HTR-8/SVneo (cell line): ENCODE measurements at places on chromosomes 3 and 15.

DNA sequence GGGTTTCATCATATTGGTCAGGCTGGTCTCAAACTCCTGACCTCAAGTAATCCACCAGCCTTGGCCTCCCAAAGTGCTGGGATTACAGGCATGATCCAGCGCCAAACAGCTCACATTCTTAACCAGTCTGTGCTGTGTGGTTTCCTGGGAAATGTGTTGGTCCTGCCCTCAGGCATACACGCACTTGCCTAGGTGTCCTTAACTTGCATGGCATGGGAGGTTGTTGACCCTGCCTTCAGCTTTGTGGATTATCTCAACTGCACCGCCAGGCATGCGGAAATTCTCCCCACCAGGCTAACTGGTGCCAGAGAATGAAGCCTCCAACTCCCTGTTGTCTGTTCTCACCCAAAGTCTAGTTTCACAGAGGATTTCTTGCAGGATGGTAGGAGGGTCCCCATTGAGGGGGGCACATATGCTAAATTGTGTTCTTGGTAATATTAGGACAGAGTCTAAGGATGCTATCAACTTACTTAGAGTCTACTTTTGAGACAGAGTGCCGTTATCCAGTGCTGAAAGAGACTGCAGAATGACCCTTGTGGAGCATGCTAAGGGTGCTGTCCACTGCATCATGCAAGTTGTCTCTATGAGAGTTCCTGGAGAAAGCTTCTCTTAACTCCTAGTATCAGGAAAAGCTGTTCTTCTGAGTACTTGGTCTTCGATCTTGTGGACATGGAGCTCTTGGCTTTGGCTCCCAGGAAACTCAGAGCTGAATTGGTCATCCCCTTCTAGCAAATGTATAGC lies 61.6 kb upstream of the EIF1B start:
- no peak for DNase-seq

DNA sequence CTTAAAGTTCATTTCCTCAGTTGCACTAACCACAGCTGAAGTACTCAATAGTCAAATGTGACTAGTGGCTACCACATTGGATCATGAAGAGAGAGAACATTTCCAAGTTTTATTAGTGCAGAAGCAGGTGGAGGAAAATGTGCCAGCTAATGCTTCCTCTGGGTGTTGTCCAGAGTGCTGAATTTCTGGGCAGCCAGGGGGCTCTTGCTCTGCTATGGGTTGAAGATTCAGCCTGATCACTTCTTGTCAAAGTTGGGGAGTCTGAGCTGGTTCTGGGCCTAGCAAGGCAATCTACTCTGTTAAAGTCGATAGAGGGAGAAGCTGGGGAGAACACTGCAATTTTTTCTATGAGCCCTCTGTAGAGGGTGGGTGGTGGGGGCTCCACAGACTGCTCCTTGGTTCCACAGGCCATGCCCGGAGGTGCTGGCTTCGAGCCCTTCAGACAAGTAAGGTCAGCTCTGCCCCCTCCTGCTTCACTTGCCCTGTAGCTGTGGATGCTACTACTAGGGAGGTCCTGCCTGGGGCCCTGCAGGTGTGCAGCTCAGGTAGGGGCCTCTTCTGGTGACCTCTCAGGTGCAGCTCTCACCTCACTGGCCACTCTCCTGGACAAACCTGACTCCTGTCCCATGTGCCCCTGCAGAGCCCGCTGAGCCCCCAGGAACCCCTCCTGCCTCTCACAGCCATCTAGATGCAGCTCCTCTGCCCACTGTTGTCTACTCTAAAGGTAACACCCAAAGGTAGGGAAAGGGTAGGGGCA lies 8.2 kb downstream of the ALG3 start:
- DNase-seq: no peak

DNA sequence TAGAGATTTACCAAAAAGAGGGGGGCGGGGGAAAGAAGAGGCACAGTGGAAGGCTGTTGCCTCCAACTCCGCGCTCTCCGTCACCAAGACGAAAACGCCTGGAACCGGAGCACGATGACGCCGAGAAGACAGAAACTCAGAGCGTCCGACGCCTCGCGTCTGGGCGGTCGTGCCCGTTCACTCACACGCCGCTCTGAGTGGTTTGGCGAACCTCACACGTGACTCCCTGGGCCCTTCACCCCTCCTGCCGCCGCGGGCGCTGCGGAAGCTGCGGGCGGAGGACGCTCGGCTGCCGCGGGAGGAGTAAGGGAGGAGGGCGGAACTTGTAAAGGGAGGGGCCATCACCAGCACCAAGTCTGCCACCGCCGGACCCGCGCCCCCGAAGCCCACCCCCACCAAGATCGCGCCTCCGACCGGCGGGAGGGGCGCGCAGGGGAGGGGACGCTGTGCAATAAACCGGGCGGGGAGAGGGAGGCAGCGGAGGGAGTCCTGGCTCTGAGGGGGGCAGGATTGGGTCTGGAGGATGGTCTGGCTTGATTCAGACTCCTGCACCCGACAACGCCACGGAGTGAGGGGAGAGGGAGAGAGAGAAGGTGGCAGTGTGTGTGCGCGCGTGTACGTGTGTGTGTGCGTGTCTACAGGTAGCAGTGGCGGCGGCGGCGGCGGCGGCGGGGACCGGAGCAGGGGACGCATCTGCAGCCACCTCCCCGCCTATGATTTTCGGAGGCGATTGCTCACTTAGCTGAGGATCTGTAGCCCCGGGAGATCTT lies 1.9 kb upstream of the NLGN1 start:
- peak; percentile 65 for DNase-seq

DNA sequence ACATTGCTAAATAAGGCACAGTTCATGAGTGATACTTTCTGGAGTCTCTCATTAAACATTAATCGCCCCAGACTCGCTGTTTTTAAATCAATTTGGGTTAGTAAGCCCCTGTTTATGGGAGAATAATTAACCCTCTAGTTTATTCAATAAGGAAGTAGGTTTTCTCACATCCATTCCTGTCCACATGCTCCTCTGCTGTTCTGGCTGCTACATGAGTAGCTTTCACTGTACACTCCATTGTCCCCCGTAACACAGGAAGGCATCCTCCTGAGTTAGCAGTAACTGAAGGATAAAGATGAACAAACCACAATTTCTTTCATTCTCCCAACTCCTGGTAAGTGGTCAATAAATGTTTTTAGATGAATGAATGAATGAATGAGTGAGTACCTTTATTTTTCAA lies 378.5 kb downstream of the DIPK2A start:
- DNase-seq: no peak

- no peak for DNase-seq
These were observed 70.8 kb downstream of the DNAJC13 start for GRCh38 chr3:132488151-132488550.

GRCh38 chr3:44237665-44238064 lies 4.0 kb upstream of the TOPAZ1 start:
- no peak for DNase-seq

- peak; percentile 30 for DNase-seq
These were observed 16.7 kb downstream of the KAT2B start for GRCh38 chr3:20056725-20057611.

- no peak for DNase-seq
These were observed 14.4 kb upstream of the TMC3 start for GRCh38 chr15:81388436-81388770.

DNA sequence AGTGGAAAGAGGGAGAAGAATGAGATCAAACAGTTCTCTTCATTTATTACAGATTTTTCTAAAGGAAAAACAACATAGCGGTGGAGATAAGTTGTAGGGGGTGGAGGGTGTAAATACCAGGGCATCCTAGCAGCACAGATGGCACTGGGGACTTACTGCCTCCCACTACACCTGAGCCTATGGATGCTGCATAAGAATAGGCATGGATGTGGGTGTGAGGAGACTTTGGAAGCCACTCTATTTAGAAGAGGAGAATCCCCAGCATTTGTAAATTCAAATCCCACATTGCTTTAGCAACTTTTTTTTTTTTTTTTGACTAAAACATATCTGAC lies 27.4 kb upstream of the IL1RAP start:
- no peak for DNase-seq

DNA sequence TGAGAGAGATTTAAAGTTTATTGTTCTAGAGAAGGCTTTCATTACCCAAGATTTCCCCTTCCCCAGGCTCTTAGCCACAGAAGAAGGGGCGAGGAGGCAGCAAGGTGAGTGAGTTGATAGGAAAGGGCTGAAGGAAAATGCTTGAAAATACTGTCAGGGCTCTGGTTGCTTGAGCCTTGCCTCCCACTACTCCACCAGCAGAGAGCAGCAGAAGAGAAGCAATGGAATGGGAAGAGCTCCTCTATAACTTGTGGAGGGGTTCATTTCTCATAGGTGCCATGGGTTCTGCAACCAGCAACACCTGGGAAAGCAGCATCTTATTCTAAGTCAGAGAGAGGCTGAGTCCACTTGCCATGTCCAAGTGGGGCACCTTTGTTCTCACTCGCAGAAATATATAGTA lies 184.0 kb upstream of the CNTN6 start:
- no peak for DNase-seq

GRCh38 chr15:76234337-76234889 lies 76.9 kb downstream of the ETFA start:
- DNase-seq: no peak

DNA sequence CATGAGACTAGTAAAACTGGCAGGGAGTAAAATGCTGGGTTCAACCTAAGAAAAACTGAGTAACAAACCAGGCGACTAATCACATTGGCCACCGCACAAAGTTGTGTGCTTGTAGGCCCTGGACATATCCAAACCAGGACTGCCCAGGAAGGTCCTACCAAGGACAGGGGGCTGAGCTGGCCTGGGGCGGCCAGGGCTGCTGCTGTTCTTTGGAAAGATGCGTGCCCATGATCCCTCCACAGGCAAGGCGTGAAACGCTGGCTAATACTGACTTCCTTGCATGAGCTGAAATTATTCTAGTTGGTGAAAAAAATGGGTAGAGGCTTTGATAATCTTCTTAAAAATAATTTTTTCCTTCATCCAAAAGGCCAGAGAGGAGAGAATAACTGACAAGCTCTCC lies 56.9 kb upstream of the ADCY5 start:
- no peak for DNase-seq

- no peak for DNase-seq
These were observed 32.2 kb downstream of the ARPP21 start for GRCh38 chr3:35671483-35671882.

DNA sequence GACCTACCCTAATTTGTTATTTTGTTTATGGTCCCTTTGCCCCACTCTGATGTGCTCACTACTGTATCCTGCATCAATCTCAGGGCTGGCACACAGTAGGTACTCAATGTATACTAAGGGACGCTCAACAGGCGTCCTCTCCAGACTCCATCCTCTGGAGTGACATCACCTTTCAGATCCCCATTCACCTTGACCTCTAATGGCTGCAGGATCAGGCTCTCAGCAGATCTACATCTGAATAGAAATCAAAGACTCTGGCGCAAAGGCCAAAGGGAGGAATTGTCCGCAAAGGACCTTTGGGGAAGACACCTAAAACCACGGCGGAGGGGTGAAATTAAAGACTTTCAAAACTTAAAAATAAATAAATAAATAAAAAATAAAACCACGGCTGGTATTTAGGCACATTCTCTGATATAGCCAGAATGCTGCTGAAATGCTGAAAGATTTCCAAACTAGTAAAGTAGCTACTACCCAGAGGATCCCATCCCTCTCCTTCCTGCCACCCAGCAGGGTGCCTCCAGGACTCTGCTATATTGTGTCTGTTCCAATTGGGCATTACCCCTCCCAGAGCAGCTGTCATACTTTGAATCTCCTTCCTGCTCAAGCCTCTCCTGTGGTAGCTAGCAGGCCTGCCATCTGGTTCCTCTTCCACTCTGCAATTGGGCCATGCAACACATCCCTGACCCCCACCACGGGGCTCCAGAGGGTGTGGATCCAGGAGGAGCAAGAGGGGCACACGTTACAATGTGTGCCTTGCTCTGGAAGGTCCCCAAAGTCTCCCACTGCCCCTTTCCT lies 6.1 kb downstream of the SHF start:
- DNase-seq: no peak

GRCh38 chr15:62474771-62475124 lies 309.7 kb upstream of the C2CD4B start:
- DNase-seq: no peak

DNA sequence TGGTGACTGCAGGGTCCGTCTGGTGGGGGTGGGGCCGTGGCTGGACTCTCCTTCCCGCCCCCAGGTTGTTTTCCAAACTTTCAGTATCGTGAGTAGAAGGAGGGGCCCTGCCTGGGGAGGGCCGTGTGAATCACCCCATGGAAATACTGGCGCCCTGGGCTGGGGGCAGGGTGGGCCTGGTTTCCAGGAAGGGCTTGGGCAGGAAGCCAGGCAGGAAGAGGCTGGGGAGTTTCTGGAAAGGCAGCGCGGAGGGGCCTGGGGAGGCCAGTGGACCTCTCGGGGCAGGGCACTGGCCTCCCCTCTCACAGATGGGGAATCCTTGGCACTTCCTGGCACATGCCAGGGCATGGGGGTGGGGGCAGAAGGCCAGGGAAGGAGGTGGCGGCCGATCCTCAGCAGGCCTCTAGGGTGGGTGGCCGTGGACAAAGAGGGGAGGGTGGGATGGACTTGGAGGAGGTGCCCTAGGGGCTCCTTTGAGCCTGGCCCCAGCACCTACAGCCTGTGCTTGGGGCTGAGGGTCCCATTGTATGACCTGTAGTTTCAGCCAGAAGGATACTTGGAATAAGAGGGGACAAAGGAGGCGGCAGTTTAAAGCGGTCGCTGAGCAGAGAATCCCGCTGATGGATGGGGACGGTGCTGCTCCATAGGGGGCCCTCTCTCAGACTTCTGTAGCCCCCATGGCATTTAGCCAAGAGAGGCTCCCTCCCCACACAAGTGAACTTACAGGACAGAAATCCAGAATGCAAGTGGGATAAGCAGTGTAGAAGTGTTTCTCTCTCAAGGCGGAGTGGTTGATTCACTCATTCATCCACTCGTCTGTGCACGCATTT lies 56.5 kb upstream of the GATA2 start:
- peak; percentile 87 for DNase-seq

GRCh38 chr15:78422571-78423340 lies 15.3 kb upstream of the IREB2 start:
- DNase-seq: peak; percentile 55

DNA sequence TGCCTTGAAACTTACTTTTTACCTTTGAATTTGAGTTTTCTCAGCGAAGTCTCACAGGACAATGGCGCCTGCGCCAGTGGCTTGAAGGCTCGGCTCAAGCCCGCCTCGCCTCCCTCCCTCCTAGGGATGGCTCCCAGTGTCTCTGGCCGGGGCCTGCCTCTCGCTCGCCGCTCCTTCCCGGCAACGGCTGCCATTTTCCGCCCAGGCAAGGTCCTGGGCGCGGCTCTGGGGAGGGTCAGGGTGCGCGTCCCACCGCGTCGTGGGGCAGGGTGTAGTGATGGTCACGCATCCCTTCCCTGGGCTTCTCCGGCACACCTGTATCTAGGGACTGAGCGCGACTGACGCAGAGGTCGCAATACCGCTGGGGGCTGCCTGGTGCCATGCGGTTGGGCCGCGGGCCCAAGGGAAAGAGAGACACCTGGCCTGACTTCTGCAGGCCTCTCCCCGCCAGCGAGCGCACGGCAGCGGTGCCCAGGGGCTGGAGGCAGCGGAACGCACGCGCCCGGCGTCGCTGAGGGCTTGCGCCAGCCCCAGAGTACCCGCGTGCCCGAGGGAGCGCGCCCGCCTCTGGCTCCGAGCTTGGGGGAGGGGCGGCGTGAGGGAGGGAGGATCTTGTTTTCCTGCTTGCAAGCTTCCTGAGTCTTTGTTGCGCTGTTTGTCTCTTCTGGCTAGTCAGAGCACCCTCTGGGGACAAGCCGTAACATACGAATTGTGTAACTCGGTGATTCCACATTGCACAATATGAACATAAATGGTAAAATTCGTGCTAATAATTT lies 20.7 kb upstream of the FEM1B start:
- DNase-seq: peak; percentile 61

- DNase-seq: no peak
These were observed 134.0 kb downstream of the CHL1 start for GRCh38 chr3:330494-331115.
